ENCODE measurements at places on chromosomes 2 and 18.

- no peak for DNase-seq
- H3K27ac ChIP-seq = no peak overlapping the region
- peaks cover 20% of the 10 kb centered on the region for H3K4me1 ChIP-seq
- no peak overlapping the region for H3K4me3 ChIP-seq
Observed at GRCh38 chr18:13311193-13311592, 92.6 kb downstream of the LDLRAD4 start.

- no peak overlapping the region for H3K4me3 ChIP-seq
- H3K4me1 ChIP-seq = no peaks in the 10 kb centered on the region
- H3K36me3 ChIP-seq = no peaks in the 10 kb centered on the region
- no peaks in the 10 kb centered on the region for H3K27me3 ChIP-seq
Observed at GRCh38 chr2:176826356-176826755, 386.2 kb upstream of the HNRNPA3 start.

- H3K27me3 ChIP-seq = peaks cover 6% of the 10 kb centered on the region
- H3K27ac ChIP-seq = no peak overlapping the region
- no peak overlapping the region for H3K4me3 ChIP-seq
- H3K36me3 ChIP-seq = no peaks in the 10 kb centered on the region
- DNase-seq = no peak
Observed at GRCh38 chr18:4004183-4004829, 450.8 kb downstream of the DLGAP1 start.

DNA sequence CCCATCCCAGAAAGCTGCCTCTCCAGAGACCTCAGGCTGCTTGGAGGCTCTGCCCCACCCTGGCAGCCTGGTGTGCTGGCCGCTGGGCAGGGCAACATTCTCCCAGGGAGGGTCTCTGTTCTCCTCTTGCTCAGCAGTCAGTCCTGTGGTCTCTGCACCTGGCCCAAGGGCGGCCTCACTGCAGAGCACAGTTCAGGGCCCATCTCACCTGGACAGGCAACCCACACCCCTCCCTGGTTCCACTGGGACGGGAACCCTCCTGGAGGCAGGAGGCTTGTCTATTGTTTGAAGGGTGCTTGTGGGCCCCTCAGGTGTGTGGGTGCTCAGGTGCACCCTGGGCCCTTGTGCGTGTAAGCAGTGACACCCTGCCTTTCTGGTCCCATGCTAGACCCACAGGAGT is 67.2 kb upstream of the OTOS start:
- H3K36me3 ChIP-seq = no peaks in the 10 kb centered on the region
- peaks cover 22% of the 10 kb centered on the region for H3K27me3 ChIP-seq
- no peak overlapping the region for H3K27ac ChIP-seq
- H3K4me1 ChIP-seq = no peaks in the 10 kb centered on the region
- H3K4me3 ChIP-seq = no peak overlapping the region

DNA sequence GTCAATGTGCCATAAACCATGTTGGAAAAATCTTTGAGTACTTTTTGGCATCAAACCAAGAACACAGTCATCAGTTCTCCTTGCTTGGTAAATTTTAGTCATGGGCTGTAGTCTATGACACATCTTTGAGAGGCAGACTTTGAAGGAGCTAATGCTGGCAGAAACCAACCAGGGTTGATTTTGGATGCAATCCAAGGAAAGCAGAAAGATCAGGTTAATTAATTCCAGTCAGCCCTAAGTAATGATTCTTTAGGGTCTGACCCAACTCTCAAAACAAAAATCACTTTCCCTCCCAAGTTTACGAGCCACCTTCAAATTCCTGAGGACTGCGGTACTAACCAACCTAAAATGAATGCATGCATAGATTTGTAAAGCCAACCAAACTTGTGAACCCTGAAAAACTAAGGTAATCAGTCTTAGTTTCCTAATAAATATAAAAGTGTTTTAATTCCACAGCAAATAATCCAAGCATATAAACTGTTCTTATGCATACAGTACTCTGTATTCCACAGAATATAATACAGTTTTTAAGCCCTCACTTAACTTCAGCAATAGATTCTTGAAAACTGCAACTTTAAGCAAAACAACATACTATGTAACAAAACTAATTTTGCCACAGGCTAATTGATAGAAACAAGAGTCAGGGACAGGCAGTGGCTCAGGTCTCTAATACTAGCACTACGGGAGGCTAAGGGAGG is 22.0 kb downstream of the AP1S3 start:
- H3K4me1 ChIP-seq = no peaks in the 10 kb centered on the region
- peak; percentile 58 for DNase-seq
- H3K36me3 ChIP-seq = no peaks in the 10 kb centered on the region
- H3K27me3 ChIP-seq = no peaks in the 10 kb centered on the region
- H3K27ac ChIP-seq = no peak overlapping the region
- H3K4me3 ChIP-seq = no peak overlapping the region

DNA sequence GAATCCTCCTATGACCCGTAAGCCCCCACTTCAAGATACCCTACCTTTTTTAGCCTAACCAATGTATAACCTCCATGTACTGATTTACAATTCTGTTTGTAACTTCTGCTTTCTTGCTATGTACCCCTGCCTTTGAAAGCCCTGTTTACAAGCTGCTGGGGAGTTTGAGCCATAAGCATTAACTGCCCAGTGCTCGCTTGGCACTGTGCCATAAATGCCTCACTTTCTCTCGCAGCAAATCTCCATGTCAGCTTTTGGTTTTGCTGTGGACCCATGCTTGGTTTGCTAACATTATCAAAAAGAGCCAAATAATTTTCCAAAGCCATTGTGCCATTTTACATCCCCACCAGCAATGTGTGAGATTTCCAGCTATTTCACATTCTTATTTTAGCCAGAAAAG is 51.8 kb downstream of the TEX51 start:
- H3K27me3 ChIP-seq = peaks cover 3% of the 10 kb centered on the region
- H3K4me3 ChIP-seq = no peak overlapping the region
- H3K27ac ChIP-seq = no peak overlapping the region
- no peaks in the 10 kb centered on the region for H3K4me1 ChIP-seq
